ENCODE measurements at places on chromosomes 5 and 9.

DNA sequence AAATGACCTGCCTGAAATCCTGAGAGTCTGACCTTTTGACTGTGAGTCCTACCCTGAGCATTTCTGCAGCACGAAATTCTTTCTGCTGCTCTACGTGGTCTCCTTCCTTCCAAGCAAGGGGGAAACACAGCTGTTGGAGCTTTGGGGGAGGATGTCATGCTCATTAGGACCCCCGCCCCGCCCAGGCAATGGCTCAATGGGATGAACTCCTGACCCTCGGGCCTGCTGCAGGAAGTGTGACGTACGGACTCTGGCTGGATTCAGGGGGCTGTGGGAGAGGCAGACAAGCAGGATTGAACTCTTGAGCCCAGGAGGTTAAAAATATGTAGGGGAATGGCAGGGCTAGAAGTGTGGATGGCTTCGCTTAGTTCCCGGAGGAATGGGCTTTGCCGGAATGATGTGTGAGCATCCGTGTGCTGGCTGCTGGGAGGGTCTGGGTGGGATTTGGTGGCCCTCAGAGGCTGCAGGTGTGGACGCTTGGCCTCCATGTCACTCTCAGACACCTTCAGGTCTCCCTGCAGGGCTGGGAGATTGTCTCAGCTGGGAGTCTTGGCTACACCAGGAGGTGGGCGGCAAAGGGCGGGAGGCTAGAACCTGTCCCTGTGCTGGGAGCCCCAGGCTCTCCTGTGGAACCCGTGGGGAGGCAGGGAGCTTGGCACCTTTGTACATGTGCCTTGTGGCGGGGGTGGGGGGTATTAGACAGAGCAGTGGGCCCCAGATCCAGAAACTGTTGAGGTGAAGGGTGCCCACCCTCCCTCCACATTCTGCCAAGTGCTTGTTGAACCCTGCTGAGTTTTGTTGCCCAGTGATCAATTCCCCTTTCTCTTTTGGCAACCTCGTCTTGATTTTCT lies 26.3 kb downstream of the STC2 start:
- no peak for DNase-seq

- DNase-seq, result no peak
Measured at GRCh38 chr9:37061768-37062167, 27.7 kb upstream of the PAX5 start.

DNA sequence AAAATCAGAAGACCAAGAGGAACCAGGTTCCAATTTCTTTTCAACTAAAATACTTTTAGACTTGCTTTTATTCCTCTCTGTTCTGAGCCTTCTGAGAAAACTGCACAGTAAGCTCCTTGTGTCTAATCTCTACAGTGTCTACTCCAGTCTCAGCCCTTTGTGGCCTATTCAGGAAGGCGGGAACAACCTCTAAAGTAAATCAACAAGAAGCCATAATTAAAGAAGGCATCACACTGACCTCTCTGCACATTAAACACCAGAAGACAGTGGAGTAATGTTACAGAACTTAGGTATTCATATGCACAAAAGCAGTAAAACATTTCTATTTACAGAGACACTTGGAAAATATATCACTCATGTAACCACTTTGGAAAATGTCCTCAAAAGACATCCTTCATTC lies 14.9 kb downstream of the XPA start:
- DNase-seq, result no peak

GRCh38 chr5:60633341-60633740 lies 66.6 kb downstream of the DEPDC1B start:
- no peak for DNase-seq

DNA sequence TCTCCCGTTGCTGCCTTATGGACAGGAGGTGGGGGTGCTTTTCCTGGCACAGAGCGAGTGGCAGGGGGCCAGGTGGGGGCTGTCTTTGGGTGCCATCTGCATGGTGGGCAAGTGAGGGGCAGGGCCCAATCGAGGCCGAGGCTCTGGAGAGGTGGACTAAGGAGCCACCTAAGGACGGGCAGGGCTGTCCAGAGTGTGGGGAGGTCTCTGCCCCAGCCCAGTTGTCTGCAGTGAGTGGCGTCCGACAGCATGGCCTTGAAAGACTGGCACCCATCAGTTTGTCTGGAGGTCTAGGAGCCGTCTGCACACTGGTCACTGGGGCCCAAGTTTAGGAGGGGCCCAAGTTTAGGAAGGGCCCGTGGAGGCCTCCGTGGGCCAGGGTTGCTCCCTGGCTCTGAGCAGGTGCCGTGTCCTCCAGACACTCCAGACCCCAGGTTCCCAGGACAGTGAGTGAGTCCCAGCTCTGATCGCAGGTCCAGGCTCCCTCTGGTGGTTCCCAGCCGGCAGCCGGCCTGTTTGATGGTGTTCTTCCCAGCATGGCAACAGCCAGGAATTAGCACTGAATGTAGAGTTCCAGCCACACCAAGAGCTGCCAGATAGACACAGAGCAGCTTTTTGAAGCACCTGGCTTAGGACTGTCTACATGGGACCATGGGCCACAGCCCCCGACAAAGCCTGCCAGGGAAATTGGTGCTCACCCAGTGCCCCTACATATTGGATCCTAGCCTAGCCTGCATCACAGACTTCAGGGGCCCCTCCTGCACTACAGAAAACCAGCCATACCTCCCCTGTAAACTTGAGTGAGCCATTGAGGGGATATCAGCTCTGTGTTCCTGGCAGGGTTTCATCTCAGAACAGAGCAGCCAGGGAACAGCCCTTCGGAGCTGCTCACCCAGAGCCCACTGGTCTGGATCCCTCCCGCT lies 120.9 kb downstream of the WNK2 start:
- no peak for DNase-seq

- no peak for DNase-seq
Measured at GRCh38 chr5:131534974-131535373, 100.1 kb downstream of the RAPGEF6 start.

GRCh38 chr9:95752129-95752731 lies 123.3 kb upstream of the ERCC6L2 start:
- no peak for DNase-seq

DNA sequence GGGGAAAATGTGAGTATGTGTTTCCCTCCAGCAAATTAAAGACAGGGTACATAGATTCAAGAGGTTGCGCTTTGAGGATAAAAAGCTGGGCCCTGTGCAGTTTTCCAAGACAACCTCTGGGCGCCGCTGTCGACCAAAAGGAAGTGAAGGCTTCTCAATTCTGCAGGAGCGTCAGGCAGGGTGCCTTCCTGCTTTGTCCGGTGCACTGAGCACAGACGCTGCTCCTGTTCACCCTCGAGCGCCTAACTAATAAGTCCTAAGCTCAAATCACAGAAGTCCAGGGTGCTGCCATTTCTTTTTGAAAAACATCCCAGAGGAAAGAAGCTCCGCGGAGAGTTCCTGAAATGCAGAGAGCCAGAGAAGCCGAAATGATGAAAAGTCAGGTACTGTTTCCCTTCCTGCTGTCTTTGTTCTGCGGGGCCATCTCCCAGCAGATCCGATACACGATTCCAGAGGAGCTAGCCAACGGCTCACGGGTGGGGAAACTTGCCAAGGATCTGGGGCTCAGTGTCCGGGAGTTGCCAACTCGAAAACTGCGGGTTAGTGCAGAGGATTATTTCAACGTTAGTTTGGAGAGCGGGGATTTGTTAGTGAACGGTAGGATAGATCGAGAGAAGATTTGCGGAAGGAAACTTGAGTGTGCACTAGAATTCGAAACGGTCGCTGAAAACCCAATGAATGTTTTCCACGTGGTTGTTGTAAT lies at the start of gene PCDHGB1:
Gene PCDHGB1 (plus strand): TSS at position 183 of the 703 bp plus-strand sequence. CDS start 162 bp downstream, at position 345.
- DNase-seq, result no peak

DNA sequence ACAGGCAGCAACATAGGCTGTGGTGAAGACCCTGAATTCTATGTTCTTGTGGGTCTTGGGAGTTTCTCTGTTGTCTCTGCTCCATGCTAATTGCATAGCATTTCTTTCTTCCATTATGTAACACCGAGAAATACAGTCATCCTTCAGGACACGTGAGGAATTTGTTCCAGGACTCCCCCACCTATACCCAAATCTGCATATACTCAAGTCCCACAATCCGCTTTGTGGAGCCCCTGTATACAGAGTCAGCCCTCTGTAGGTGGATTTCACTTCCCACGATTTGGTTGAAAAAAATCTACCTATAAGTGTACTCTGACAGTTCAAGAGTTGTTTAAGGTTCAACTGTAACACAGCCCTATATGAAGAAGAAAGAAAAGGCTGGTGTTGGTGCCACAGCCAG lies 22.1 kb downstream of the ANKRD33B start:
- no peak for DNase-seq

DNA sequence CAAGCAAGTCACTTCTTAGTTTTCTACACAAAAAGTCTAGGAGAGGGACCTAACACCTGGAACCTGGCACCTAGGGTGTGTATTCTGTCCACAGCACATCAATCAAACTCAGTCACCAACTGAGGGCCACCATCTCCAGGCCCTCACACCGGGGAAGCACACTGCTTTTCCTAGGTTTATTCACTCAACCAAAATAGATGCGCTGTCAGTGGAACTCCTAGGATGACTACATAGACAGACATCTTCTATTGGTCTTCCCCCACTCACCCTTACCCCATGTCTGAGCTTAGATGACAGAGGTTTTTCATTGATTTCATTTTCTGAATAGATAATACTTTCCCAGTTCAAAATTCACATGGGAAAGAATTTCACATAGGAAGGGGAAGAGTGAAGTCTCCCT lies 59.2 kb downstream of the RNF130 start:
- no peak for DNase-seq

DNA sequence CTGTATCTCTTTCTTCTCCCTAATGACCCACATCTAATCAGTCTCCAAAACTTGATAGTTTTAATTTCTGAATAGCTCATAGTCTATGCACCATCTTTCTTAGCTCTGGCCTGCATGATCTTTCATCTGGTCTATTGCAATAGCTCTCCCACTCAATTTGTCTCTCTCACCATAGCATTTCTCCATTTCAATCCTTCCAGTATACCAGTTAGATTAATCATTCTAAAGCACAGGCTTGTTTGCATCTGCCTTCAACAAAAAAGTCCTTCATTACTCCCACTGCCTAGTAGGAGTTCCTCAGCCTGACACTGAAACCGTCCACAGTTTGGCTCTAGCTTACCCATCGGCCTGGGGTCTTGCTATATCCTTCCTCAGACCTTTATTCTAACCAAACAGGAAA lies 344.9 kb downstream of the ENC1 start:
- DNase-seq, result no peak

- no peak for DNase-seq
Measured at GRCh38 chr5:9051779-9052178, 494.1 kb downstream of the SEMA5A start.

GRCh38 chr9:132866898-132867297 lies 11.2 kb downstream of the AK8 start:
- DNase-seq, result no peak

DNA sequence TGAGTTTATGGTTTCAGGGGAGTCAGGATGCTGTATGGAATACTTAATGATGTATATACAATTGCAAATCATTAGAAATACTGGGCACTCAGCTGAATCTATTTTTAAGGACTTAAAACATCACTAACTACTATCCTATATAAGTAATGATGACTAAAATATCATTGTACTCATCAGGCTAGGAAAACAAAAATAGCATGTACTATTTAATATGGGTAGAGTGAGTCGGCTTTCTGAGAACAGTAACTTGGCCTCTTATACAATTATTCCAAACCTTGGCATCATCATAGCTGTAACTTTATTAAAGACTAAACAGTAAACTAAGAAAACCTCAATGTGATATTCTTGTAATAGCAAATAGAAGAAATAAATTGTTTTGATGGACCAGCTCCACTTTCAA lies 94.5 kb downstream of the PJA2 start:
- no peak for DNase-seq

- no peak for DNase-seq
Measured at GRCh38 chr9:16348531-16348930, 521.9 kb downstream of the BNC2 start.

DNA sequence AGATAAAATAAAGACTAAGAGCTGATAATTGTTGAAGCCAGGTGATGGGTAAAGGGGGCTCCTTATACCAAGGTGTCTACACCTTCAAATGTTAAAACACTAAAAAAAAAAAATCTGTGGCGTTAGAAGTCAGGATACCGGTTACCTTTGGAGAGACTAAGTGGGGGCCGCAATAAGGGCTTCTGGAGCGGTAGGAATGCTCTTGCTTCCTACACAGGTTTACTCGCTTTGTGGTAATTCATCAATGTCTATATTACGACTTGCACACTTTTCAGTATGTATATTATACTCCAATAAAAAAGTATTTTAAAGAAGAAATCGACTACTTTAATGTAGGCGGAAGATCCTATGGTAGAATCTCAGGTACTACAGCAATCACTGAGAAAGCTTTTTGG lies 12.5 kb downstream of the MRPS27 start:
- no peak for DNase-seq

DNA sequence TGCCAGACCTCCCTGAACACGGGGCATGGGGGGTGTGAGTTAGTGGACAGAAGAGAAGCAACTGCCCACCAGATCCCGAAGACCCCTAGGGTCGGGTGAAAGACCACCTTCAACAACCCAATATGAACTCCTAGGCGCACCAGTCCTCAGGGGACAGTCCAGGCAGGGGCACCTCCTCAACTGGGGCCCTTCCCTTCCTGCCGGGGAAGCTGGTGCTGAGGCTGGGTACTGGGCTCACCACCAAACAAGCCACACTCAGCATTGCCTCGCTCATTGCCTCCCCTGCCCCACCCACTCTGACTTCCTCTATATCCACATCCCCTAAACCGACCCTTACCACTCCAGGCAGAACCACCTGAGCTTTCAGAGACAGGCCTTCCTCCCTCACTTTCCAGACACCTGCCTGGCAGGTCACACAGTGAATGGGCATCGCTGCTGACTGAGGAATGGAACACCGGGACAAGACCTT lies 42.5 kb downstream of the SEMA4D start:
- DNase-seq, result no peak

- DNase-seq, result no peak
Measured at GRCh38 chr9:88657893-88658292, 122.9 kb downstream of the NXNL2 start.

- DNase-seq, result no peak
Measured at GRCh38 chr9:133621725-133622267, 12.6 kb upstream of the FAM163B start.

- DNase-seq, result no peak
Measured at GRCh38 chr5:124920909-124921666, 174.6 kb upstream of the ZNF608 start.

DNA sequence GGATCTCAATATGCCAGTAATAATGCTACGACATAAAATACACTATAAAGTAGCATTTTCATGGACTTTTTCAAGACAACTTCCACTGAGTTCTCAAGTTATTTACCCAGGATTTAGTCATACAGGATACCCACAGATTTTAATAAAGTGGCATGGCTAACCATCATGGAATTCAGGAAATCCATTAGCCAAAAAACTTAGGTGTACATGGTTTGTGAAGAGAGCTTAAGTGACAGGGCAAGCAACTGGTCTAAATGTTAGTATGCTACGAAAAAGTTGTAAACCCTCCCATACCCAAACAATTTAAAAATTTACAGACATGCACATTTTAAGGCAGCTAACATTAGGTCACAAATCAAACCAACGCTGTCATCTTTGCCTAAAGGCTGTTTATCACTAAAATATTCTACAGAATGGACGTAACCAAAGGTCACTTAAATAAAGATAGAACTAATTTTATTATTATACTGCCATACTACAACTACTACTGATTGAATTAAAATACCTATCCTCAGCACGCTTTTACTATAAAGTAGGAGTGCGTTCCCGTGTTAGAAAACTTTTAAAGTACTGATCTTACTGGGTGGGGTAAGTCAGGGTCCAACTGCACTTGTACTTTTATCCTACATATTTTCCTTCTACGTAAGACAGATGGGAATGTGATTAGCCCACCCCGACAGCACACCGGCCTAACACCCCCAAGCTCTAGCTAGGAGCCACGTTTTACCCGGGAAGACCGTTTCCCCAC lies 1.1 kb downstream of the UBTD2 start:
- DNase-seq, result no peak
